Central memory CD4-positive, alpha-beta T cell (primary cell): ENCODE measurements at places on chromosomes 2 and 18.

DNA sequence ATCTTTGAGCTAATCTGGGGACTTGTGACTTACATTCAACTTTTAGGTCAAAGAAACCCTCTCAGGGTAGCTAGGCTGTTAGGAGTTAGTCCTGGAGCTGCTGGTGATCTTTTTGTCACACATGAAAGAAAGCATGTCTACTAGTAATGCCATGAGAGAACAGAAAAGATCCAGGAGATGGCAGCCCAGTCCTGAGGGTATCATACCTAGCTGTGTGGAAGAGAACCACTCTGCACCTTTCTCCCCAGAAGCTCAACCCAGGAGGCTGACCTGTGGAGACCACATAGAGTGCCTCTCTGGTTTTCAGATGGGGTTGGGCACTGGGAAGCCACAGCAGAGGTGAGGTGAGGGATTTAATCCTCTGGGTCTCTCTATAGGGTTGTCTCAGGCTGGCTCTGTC lies 460.2 kb upstream of the UBE2E3 start:
- DNase-seq: no peak

- no peak for DNase-seq
These were observed 6.8 kb downstream of the TFPI start for GRCh38 chr2:187547353-187547979.

DNA sequence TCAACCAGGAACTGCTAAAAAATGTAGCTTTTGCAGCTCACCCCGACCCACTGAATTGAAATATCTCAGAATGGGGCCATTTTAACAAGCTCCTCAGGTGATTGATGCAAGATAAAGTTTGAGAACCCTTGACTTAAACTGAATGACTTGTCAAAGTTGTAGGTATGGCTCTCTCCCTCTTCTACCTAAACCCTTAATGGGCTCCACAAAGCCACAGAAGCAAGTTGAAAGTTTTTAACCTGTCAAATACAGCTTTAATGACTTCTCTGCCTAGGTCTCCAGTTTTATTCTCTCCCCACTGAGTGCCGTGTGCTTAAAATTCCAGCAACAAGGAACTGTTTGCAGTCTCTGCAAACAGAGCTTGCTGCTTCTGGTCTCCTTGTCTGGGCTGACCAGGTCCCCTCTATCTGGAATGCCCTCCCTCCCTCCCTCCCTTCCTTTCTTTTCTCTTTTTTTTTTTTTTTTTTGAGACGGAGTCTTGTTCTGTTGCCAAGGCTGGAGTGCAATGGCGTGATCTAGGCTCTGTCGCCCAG lies 19.7 kb upstream of the RNF125 start:
- no peak for DNase-seq

DNA sequence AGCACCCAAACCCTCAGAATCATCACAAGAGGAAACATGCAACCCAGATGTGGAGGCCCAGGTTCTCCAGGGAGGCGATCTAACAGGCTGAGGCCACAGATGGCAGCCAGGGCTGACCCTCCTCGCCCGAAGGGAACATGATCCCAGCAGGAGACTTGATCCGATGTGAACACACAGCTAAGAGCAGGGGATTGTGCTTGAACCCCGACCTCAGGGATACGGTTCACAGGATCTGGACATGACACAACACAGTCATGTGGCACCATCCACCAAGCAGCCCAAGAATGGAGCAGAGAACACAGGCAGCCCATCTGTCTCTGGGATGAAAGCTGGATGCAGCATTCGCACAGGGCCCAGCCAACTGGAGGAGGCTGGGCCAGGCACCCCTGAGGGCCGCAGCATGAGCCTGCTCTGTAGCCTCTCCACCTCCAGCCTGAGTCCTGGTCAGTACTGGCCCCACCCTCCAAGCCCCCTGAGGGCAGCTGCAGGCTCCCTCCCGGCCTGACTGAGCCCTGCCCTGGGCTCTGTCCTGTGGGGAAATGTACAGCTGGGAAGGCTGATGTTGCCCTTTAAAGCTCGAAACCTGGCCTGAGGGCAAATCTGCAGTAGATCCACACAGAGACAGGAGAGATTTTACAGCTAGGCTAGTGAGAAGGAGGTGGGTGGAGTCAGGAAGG lies 39.0 kb downstream of the AQP12A start:
- DNase-seq: no peak

- no peak for DNase-seq
These were observed 789.4 kb downstream of the LRP1B start for GRCh38 chr2:141341444-141341843.

DNA sequence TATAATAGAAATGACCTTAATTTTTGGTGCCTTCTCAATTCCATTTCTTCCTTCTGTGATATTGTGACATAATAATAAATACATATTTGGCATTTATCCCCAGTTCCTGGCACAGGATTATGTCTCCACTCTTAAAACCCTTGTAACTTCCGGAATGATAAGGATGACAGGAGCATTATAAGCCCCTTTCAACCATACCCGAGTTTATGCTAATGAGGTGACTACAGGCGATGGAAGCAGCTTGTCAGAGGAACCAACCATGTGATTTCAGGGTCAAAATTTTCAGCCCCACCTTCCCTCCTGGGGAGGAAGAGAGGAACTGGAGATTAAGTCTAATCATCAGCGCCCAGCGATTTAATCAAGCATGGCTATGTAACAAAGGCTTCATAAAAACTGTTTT lies 528.5 kb upstream of the CRIM1 start:
- DNase-seq: no peak

DNA sequence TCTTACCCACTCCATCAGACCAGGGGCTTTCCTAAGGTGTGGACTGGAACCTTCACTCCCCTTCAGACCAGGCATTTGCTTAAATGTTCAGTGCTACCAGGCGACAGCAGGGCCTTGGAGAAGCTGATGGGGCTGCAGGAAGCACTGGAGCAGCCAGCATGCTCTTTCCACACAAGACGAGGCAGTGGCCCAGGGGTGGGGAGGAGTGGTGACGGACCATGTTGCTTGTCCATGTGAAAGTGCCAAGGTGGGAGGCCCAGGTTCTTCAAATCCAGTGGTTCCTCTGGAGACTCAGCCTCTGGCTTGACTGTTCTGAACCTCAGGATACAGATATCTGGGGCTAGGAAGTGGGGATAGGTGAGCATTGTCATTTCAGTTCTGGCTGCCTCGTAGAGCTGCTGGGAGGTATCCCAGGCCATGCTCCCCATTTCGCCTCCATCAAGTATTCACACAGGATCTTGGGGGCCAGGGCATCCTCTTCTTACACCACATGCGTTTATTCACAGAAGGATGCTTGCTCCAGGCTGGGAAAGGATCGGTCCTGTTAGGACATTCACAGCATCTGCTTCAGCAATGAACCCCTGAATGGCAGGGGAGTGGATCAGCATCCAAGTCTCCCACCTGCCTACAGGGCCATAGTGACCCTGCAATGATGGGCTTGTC lies 62.2 kb downstream of the SFXN5 start:
- no peak for DNase-seq

- no peak for DNase-seq
These were observed 104.2 kb downstream of the SPTBN1 start for GRCh38 chr2:54560146-54560881.

DNA sequence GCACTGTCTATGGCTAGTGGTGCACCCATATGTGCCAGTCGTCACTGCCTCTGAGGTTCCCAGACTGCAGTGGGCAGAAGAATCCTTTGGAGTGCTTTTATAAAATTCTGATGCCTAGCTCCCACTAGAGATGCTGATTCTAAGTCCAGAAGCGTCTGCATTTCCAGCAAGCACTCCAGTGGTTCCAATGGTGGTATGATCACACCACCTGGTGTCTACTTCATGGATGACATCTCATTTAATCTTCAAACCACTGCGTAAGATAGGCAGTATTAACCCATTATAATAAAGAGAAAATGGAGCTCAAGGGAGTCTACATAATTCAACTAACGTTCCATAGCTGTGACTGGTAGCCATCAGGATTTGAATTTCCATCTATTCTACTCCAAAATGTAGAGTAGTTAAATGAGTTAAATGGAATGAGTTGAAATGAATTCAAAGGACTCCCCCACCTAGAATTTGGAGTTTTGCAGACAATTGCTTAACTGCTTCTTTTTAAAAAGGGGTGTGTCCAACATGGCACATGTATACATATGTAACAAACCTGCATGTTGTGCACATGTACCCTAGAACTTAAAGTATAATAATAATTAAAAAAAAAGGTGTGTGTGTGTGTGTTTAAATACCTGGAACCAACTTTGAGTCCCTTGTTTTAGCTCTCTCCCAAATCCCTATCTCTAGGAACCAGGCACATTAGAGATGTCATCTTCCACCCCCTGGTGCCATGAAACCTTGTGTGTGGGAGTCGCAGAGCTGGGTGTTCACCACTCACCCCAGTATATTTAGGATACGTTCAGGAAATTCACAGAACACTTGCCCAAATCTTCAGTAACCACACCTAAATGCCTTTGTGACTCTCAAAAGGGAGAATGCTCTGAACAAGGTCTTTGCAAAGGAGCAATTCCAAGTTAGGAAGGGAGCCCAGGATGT lies 14.1 kb downstream of the LAMA3 start:
- DNase-seq: peak; percentile 33

GRCh38 chr2:74181739-74182138 lies 3.1 kb upstream of the MOB1A start:
- DNase-seq: no peak

- DNase-seq: peak; percentile 12
These were observed 123.5 kb downstream of the LAMA3 start for GRCh38 chr18:23812546-23813440.

DNA sequence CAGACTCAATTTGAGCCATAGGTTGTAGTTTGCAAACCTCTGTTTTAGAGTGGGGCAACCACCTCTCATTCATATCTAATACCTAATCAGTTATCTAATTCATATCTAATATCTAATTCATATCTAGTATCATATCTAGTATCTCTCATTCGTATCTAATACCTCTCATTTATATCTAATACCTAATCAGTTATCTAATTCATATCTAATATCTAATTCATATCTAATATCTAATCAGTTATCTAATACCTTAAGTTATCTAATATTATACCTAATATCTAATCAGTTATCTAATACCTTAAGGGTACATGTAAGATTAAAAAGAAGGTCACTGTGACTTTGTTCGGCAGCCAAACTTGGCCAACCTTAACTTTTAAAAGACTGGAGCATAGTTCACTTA lies 403.4 kb upstream of the MMADHC start:
- DNase-seq: no peak

- no peak for DNase-seq
These were observed 1.0 kb upstream of the SNRNP200 start for GRCh38 chr2:96306370-96306769.

DNA sequence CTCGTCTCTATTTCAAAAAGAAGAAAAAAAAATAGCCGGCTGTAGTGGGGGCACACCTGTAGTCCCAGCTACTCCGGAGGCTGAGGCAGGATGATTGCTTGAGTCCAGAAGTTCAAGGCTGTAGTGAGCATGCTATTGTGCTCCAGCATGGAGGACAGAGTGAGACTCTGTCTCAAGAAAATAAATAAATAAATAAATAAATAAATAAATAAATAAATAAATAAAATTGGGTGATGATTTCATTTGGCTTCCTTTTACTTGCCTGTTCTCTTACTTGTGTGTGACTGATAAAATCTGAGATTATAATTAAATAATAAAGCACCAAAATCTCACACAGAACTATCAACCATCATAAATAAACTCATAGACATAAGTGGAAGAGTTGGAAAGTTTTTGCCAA lies 657.8 kb downstream of the NRXN1 start:
- DNase-seq: no peak

DNA sequence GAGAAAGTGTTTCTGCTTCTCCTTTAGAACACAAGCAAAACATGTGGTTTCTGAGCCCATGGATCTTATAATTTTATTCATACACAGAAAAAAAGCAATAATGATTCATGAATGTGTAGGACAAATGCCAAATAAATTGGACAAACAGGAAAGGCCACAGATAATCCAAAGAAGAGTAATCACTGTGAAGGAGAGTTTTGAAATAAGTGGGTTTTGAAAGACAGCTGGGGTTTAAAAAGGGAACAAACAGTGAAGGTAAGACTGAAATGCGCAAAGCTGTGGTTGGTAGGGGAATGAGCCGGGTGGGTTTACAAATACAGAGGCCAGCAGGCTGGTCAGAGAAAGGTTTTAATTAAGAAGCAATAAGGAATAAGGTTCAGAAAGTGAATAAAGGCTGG lies 50.0 kb upstream of the MBOAT2 start:
- no peak for DNase-seq

- no peak for DNase-seq
These were observed 47.0 kb upstream of the GBX2 start for GRCh38 chr2:236215196-236215595.

DNA sequence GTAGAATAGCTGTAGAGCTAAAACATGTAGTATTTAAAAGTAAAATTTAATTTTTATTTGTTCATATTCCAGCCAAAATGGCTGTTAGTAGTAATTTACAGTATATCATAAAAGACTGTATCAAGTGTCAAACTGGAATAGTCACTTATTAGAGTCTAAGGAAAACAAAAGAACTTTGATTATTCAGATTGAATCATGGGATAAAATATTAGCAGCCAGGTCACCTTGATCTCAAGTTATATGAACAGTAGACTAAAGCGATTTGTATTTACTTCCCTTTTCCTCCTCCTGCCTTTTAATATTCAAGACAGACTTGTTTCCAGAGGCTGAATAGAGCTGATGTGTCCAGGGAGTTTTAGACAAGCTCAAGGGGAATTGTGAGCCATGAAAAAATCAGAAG lies 54.4 kb downstream of the PMAIP1 start:
- no peak for DNase-seq

- no peak for DNase-seq
These were observed 201.7 kb upstream of the HS6ST1 start for GRCh38 chr2:128520340-128520739.

DNA sequence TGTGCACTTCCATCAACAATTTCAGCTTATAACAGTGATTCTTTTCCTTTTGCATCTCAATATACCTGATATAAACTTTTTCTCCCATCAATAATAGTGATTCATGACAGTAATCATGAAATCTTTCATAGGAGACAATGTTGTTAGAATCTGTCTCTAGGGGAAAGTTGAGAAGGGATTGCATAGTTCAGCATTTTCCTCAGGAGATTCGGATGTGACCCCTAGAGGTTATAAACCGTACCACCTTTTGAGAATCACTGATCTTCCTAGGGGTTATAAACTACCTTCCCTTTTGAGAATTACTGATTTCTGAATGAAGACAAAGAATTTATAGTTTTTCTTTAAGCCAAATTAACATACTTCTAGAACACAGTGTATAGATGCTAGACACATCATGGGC lies 53.0 kb upstream of the GALNT3 start:
- DNase-seq: no peak

DNA sequence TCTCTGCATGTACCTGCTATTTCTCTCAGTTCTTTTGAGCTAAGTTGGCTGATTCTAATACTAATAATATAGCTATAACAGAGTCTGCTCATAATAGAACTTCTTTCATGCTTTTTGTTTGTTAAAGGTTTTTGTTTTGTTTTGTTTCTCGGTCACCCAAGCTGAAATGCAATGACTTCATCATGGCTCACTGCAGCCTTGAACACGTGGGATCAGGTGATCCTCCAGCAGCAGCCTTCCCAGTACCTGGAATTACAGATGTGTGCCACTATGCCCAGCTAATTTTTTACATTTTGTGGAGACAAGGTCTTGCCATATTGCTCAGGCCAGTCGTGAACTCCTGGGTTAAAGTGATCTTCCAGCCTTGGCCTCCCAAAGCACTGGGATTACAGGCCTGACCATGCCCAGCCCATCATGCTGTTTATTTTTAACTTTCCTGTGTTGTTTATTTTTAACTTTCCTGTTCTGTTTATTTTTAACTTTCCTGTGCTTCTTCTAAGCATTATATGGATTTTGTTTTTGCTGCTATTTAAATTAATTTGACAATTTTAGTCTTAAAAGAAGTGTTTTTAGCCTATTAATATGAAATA lies 763.8 kb upstream of the CDH7 start:
- no peak for DNase-seq

GRCh38 chr2:227147023-227147422 lies 17.0 kb downstream of the COL4A4 start:
- DNase-seq: no peak

- no peak for DNase-seq
These were observed 36.8 kb upstream of the AQP4 start for GRCh38 chr18:26902291-26902690.
